ENCODE measurements at places on chromosomes 5 and 9.

DNA sequence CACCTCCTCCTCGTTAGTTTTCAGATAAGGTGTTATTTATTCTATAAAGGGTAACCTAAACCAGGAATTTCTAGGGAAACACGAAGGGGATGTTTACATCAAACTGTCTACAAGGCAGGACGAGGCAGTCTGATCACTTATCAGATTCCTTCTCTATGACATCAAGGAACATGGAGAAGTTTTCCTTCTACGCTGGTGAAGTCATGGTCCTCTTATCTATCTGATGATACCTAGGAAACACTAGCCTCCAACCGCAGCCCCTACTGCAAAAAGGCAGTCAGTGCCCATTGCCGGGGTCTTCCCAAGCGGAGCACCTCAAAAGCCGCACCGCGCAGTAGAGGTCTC is 1.5 kb downstream of the MPDZ start:
- DNase-seq = no peak

GRCh38 chr5:10604975-10605374 is 41.1 kb downstream of the ANKRD33B start:
- no peak for DNase-seq

DNA sequence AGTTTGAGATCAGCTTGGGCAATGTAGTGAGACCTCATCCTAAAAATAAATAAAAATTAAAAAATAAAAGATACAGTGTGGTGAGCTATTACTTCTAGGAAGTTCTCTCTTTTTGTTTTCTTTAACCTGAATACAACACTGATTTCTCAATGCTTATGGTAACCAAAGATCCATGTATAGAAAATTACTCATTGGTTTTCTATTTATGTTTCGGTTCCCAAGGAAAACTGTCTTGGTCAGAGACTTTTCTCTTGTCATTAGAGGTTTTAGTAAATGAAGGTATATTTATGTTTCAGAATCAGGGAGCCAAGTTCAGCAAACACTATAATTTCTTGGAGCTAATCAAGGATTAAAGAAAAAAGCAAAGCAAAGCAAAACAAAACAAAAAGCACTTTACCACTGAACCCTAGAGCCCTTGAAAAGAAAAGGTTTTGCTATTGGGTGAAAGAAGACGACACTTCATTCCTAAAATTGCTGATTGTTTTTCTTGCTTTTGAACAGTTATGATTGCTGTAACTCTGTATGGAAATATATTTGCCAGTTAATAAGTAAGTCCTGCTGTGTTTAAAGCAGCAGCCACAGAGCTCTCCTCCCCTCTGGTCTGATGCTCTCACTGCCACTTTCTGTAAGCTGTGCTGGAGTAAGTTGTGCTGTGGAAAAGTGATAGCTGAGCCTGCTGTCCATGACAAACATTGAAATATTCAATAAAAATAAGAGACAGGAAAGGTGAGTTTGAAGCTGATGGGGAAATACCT is 298.2 kb downstream of the CD180 start:
- DNase-seq = no peak

DNA sequence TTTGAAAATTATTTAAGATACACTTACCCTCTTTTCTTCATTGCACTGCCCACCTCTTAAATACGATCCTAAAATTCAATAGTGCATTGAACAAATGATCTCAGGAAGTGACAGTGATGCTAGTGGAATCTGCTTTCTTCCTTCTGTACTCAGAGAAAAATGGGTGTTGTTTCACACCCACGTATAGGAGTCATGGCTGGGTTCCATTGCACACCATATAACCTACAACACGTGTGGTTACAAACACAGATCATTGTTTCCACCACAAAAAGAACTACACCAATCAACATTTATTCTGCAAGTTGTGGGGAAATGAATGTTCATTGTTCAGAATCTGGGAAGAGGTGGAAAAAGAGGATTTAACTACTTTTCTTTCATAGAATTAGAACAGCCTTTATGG is 275.9 kb downstream of the MAN2A1 start:
- no peak for DNase-seq

GRCh38 chr9:114282926-114283325 is 40.0 kb upstream of the ORM1 start:
- no peak for DNase-seq

GRCh38 chr9:93244510-93245436 is 60.8 kb downstream of the WNK2 start:
- DNase-seq = no peak

GRCh38 chr9:136886610-136887597 is 588 bp downstream of the TRAF2 start:
- DNase-seq = no peak

DNA sequence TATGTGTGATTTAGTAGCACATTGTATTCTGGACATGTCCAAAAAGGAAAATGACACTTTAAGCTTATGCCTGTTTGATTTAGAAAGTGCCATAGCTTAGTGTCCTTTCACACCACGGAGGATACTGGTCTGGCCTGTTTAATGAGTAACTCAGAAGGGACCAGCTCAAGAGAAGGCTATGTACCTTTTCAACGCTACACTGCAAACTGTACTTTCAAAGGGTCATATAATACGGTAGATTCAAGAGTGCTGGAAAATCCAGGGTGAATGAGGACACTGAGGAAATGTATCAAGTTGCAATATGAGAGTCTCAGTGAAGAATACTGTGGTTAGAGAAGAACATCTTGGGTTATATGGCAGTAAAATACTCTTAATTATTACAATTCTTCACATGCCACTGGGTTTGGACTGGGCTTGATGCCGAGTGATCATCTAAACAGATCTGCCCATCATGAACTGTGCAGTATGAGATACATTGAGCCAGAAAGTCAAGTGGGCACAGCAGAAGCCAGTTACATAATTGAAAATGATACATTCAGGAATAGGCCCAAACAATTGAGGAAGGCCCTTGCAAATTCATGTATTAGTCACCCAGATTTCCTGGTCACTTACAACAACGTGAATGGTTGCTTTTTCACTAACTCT is 1211.5 kb upstream of the CDH9 start:
- DNase-seq = no peak
